Stimulated activated CD8-positive, alpha-beta memory T cell treated with anti-CD3 and anti-CD28 coated beads, Interleukin-2, amount 100 ng/mL, for 48 hours (primary cell): ENCODE measurements at places on chromosomes 1 and 21.
A peak's percentile ranks its signal among the peaks of the same experiment; 100 is the strongest.

- no peak for DNase-seq
Observed at GRCh38 chr1:239858529-239858928, 233.2 kb upstream of the FMN2 start.

- DNase-seq = no peak
Observed at GRCh38 chr1:15384301-15384901, 25.3 kb upstream of the EFHD2 start.

- DNase-seq = no peak
Observed at GRCh38 chr1:6470132-6471085, 4.4 kb upstream of the TNFRSF25 start.

GRCh38 chr1:114803001-114803400 lies 22.5 kb upstream of the SIKE1 start:
- no peak for DNase-seq

GRCh38 chr1:230230948-230231773 lies 164.1 kb downstream of the GALNT2 start:
- DNase-seq = no peak

GRCh38 chr1:207319199-207319598 lies 2.3 kb upstream of the CD55 start:
- no peak for DNase-seq

DNA sequence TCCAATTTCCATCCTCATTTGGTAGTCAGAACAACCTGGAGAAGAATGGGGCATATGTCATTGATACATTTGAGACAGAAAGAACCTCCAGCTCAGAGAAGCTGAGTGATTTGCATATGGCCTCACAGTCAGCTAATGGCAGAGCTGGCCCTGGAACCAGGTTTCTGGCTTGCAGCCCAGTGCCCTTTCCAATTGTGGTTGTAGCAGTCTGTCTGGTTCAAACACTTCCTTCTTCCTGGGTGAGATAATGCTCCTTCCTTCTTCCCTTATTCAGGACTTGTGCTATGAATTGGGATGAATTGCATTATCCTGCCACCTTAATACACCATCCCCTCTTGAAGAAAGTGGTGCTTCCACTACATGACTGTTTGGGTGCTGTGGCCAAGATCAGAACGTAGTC lies 24.2 kb downstream of the SLC5A9 start:
- DNase-seq = no peak

DNA sequence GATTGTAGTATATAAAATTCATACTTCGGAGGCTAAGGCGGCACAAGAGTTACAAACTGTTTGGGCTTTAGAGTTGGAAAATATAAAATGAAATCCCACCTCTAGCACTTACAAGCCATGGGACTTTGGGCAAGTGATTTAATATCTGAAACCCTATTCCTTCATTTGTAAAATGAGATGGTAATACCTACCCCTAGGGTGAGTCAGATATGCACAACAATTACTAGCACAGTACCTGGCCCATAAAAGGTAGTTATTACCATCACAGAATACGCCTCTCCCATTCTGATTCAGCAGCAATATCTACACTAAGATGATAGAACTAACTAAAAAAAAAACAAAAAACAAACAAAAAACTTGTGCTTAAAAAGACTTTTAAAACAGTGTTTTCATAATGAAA lies 3.5 kb downstream of the KLHL12 start:
- DNase-seq = no peak

DNA sequence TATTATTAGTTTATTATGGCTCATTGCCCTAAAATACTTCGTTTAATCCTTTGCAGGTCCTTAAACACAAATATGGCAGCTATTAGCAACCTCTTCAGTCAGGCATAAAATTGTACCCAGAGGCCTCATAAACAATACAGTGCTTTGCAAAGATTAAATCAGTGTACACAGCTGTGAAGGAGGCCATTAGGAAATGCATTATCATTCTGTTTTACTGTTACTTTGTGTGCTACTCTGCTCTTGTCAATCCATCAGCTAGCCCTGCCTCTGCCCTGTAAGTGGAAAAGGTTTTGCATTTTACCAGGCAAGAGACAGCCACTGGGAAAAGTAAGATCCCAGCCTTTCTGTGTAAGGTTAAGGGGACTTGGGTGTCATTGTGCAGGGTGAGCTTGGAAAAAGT lies 415.7 kb upstream of the DAB1 start:
- DNase-seq = no peak

DNA sequence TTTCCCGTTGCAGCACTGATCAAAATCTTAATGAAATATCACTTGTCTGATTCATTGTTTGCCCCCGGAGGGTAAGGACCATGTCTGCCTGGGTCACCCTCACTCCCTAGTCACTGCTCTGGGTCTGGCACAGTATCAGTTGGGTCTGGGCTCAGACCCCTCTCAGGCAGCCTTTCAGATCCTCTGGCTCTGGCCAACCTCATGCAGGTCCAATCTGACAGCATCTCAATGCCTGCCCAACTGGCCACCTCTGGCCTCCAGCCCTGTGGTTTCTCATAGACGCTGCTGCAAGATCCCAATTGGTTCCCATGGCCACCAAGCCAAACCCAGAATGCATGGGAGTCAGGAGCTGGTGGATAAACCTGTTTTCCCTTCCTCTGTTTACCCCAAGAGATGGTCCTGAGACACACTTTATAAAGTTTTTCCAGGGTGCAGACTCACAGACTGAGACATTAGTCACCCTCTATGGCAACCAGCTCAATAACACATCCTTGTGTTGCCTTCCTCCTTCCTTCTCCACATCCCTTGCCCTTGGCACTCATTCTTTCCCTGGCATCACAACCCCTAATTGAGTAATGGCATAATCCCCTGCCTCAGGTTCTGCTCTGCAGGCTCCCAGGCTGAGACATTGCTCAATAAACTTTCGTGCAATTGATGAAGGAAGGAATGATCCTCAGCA lies 199.2 kb downstream of the GRIK3 start:
- DNase-seq = no peak

- no peak for DNase-seq
Observed at GRCh38 chr1:212967801-212968200, 17.5 kb downstream of the VASH2 start.

GRCh38 chr21:38388647-38389353 lies 109.5 kb downstream of the ERG start:
- no peak for DNase-seq

- no peak for DNase-seq
Observed at GRCh38 chr1:231240531-231240882, 505 bp upstream of the GNPAT start.

DNA sequence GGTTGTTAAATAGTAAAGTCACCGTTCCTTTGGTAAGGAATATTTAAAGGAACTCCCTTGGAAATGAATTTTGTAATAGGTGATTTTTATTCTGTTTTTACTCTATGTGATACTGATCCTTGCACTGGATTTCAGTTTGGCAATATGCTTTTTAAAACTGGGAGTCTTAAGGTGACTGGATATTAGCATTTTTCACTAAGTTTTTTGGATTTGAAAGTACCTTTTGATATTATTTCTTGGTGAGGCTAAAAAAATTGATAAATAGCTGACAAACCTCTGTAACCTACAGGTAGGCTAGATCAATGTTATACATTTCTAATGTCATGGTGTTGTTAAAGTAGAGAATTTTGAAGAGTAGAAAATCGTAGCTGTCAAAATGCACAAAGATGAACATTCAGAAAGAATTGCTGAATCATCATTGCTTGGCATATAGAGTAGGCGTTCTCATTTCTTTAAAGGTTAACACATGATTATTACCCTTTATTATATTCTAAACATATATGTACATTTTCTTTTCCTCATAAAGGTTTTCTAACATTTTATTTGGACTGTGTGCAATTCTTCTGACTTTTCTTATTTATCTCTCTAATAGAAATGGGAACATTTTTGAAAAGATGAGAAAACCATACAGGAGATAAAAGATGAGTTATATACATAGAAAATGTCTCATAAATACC lies 1.5 kb upstream of the DNAJB4 start:
- no peak for DNase-seq

GRCh38 chr1:222926566-222926965 lies 111.7 kb downstream of the DISP1 start:
- no peak for DNase-seq

DNA sequence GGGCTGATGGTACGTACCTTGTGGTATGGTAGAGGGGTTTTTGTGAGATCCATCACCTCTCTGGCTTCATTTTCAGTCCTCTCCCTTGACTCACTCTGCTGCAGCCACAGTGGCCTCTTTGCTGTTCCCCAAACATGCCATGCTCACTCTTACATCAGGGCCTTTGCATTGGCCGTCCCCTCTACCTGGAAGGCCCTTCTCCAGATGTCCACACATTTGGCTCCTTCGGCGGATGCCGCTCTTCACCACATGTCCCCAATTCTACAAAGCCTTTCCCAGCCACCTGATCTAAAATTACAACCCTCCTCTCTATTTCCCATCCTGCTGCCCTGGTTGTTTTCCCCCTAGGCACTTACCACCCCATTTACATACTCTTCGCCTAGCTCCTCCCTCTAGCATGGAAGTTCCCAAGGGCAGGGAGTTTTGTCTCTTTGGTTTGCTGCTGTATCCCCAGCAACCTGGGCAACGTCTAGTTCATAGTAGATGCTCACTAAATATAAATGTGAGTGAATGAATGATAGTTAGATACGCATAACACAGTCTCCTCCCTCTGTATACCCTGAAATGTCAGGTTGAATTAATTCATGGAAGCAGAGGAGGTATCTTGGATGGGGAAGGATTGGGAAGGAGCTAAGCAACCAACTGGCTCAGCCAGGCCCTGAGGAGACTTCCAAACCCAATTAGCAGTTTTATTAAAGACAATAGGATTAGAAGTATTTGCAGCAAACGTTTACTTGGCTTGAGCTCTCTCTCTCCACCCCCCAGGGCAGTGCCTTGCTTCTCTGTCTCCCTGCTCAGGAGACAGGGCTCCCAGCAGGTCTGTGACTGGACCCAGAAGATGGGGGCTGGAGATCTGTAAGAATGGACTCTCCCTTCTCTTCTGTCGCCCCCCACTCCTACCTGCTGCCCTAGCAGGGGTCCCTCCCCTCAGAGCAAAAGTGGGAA lies 264.2 kb downstream of the GRIK3 start:
- DNase-seq = no peak

DNA sequence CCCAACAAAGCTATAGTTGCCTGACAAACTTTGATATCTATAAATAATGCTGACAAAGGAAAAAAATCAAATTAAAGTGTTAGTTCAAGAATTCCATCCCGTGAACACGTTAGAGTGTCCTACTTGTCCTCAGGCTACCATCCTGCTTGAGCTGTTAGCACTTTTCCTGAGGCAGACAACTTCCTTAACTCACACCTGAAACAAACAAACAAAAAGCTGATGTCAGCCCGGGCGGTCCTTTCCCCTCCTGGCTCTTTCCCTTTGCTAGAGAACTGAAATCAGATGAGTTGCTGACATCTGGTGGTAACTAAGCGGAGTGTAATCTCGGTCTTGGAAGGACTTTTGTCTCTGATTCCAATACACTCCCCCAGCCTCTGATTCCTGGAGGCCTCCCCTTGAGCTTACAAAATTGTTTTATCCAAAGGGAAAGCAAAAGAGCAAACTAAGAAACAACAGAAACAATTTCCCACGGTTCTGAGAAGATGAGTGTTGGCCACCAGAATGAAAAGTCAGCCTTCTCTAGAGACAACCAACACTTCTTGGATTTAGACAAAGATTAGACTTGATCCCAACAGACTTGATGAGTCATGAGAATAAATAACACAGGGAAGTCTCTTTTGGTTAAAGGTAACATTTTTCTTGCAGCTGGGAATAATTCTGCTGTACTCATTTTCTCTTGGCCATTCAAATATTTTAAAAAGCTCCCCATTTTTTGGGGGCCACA lies 135.4 kb downstream of the PROX1 start:
- no peak for DNase-seq

- DNase-seq = no peak
Observed at GRCh38 chr1:15353839-15354579, 55.7 kb upstream of the EFHD2 start.

DNA sequence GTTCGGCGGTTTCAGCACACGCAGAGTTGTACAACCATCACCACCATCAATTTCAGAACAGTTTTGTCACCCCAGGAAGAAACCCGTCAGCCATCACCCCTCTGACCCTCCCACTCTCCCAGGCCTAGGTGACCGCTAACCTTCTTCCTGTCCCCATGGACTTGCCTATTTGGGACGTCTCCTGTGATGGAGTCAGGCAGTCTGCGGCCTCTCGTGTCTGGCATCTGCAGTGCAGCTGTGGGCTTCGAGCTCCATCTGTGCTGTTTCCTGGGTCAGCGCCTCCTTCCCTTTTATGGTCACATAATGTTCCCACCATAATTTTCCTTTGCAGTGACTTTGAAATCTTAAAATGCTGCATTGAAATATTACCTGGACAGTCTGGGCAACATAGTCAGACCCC lies 24.4 kb downstream of the SLC45A1 start:
- no peak for DNase-seq

GRCh38 chr1:235075048-235075776 lies 53.4 kb downstream of the TOMM20 start:
- DNase-seq = peak; percentile 81

DNA sequence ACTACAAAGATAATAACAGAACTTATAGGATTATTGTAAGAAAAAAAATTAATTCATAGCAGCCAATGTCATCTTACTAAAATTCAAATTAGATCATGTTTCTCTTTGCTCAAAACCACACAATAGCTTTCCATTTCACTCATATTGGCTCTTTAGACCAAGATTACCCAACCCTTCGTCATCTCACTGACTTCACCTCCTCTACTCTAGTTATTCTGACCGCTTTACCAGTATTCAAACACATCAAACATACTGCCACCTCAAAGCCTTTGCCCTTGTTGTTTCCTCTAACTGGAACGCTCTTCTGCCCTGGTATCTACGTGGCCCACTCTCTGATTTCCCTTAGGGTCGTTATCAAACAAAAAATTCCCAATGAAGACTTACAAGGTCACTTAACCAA lies 1.7 kb downstream of the ANGPTL3 start:
- no peak for DNase-seq

- DNase-seq = no peak
Observed at GRCh38 chr1:170664093-170664827, at the start of gene PRRX1. PRRX1 (plus strand) TSS chr1:170664131; CDS start chr1:170664219, 88 bp downstream.

DNA sequence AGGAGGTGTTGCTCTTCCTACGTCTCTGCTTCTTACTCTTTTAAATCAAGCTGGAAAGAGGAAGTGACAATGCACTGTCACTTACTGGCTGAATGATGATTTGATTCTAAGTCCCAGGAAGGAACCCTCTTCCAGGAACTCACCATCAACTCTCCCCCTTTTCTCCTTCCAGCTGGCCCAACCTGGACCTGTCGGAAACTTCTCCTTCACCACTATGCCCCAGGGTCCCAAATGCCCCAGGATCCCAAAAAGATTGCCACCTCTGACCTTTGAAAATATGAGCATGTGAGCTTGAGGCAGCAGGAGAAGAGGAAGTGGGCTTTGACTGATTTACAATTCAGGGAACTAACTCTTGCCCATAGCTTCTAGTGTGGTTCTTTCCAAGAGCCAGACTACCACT lies 5.3 kb upstream of the ADAMTS5 start:
- no peak for DNase-seq

- no peak for DNase-seq
Observed at GRCh38 chr1:65055747-65056146, 89.4 kb upstream of the JAK1 start.
